ENCODE measurements at places on chromosomes 5 and 9. TPM values are rescaled to one million over a fixed set of nuclear protein-coding genes. Genes with fewer than 3 reads are reported as not detected.

DBH gene
- not detected for total RNA-seq

GRCh38 chr5:20611620-20612019, 623.6 kb upstream of the CDH18 start:
- DNase-seq: no peak

KLF4 gene
- total RNA-seq: 29.2 TPM

- DNase-seq: no peak
Observed at GRCh38 chr9:133353548-133353947, 2.7 kb downstream of the SURF1 start.

- DNase-seq: no peak
Observed at GRCh38 chr9:71758277-71758676, 10.0 kb downstream of the CEMIP2 start.

- DNase-seq: no peak
Observed at GRCh38 chr5:143319437-143320227, 83.9 kb downstream of the NR3C1 start.

DNA sequence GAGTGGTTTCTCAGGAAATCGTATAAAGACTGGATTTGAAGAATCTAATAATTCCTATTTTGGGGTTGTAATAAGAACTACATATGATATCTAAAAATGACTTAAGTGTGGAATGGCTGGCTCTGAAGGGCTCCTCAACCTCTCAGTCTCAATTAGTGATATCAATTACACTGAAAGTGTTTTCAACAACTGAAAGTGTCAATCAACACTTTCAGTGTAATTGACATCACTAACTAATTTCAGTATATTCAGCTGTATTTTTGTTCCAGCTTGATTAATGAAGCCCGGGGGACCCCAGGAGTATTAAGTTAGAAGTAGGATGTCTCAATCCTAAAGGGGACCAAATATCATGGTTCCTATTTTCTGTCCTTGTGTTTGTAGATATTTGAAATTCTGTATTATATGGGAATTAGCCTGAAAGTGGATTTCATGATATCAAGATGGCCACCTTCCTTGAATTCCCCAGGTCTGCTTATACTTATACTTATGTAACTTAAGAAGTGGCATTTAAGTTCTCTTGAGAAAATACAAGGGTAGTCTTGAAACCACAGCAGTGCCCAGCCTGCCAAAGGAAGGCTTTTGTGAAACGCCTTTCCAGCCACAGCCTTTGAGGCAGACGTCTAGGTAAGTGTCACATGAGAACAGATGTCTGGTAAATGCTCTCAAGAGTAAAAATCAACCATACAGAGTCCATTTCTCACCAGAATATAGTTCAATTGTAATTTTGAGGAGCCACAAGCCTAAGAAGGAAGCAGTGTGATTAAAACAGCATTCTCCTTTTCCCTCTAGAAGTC, 4.6 kb downstream of the BASP1 start:
- no peak for DNase-seq

- DNase-seq: no peak
Observed at GRCh38 chr9:74498621-74499095, 1.5 kb downstream of the RORB start.

DNA sequence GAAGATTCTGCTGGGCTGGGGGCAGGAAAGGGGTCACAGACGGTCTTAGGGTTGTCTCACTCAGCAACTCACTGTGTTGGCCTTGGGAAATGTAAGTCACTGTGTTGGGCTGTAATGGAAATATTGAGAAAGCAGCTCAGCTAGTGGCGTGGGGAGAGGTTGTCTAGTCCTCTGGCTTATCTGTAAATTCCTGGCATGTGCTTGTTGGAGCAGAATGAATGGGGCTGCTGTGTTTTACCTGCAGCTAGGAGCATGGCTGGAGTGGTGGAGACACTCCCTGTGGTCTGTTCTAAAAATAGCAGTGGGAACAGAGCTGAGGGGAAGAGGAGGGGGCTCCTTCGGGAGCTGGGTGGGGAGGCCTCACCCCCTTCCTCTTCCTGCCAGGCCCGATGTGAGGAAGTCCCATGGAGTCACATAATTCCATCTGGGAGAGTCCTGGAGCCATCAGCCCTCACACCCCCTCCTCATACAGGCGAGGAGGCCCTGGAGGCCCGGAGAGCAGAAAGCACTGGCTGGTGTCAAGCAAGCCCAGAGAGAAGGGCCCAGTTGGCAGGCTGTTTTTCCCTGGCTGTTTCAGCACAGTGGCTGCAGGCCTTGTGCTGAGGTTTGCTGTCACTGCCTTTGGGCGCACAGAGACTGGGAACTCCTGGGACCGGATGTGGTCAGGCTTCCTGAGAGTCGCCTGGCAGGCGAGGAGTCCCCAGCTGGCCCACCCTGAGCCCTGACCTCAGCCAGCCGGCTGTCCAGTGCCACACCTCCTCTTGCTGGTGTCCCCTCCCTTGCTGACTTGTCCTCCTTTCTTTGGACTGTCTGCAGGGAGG, 84.9 kb downstream of the RGS3 start:
- DNase-seq: peak; percentile 61

- no peak for DNase-seq
Observed at GRCh38 chr5:85132269-85132668, 747.6 kb upstream of the EDIL3 start.

RAB3C gene
- 3.1 TPM for total RNA-seq

GRCh38 chr5:54180630-54181031, 129.7 kb downstream of the ARL15 start:
- DNase-seq: no peak

GRCh38 chr9:131719262-131719908, 20.5 kb downstream of the RAPGEF1 start:
- no peak for DNase-seq

GRCh38 chr5:172443441-172444109, 10.8 kb downstream of the SH3PXD2B start:
- DNase-seq: peak; percentile 92

DNA sequence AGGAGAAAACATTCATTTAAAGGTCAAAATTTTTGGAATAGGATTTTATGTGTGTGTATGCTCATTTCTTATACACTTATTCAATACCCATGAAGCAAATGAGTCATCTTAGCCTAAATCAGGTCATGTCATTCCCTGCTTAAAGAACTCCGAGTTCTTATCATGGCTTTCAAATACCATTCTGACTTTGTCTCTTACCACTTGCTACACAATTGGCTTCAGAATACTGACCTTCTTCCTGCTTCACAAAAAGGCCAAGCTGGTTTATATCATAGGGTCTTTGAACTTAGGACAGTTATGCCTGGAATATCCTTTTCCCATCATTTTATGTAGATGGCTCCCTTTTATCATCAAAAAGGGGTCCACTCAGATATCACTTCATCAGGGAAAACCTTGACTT, 652.2 kb upstream of the WWC1 start:
- DNase-seq: no peak

FBP1 gene
- total RNA-seq: 3.1 TPM

- DNase-seq: no peak
Observed at GRCh38 chr9:78438211-78438610, 141.3 kb downstream of the PSAT1 start.

PHYHD1 gene
- 40.0 TPM for total RNA-seq

- DNase-seq: no peak
Observed at GRCh38 chr5:142360051-142360498, 35.3 kb upstream of the SPRY4 start.

GRCh38 chr9:133268335-133269056, 6.5 kb downstream of the ABO start:
- no peak for DNase-seq

- DNase-seq: no peak
Observed at GRCh38 chr9:10015755-10016154, 597.0 kb downstream of the PTPRD start.

- no peak for DNase-seq
Observed at GRCh38 chr5:38994324-38994927, 79.8 kb downstream of the RICTOR start.

GRCh38 chr9:122904466-122904822, 715 bp downstream of the RC3H2 start:
- peak; percentile 26 for DNase-seq

GRCh38 chr5:156640691-156641241, 209.3 kb upstream of the PPP1R2B start:
- no peak for DNase-seq

DNA sequence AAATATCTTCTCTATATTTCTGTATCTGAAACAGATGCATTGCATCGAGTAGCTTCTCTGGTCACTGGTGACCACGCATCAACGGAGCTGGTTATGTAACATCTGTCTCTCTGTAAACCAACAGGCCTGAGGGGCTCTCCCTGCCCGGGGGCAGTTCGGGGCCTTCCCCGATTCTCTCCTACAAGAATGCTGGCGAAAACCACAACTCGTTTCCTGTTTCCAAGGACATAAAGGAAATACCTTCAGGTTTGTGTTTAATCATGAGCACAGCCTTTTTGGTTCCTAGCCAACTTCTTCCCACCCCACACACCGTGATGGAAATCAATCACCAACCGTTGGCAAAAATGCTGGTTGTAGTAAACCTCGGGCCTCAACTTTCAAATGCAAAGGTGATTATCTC, 25.1 kb downstream of the GDNF start:
- no peak for DNase-seq

GRCh38 chr5:152884006-152884405, 478.9 kb upstream of the NMUR2 start:
- DNase-seq: no peak

PCA3 gene
- not detected for total RNA-seq

DNA sequence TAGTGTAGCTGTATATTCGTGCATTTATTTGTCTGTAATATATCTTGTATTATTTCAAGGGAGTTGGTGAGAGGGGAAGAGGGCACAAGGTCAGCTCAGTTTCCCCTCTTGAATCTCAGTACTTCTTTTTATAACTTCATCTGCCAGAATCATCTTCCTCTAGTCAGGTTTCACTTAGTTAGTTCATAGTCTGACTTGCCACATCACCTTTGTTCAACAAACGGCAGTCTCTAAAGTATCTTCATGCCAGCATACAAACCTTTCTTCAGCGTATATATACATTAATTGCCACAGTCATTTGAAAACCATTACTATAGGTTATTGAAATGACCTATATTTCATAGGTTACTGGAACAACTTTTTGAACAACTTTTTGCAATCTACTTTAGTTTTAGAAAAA, 1.6 kb downstream of the ECM2 start:
- no peak for DNase-seq

DNA sequence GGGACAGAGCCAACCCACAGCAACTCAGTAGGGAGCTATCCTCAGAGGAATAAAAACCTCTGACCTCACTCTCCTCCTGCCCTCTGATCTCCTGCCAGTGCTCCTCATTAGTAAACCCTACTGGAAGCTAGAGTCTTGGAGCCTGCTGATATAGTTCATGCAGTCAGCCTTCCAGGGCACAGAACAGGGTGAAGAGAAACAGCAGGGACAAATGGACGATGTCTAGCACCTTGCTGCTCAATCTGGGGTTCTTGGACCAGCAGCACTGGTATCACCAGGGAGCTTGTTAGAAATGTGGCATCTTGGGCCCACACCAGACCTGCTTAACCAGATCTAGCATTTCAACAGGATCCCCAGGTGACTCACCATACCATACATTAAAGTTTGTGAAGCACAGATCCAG, 5.5 kb upstream of the GALNT12 start:
- DNase-seq: no peak

IFNK gene
- not detected for total RNA-seq

- no peak for DNase-seq
Observed at GRCh38 chr9:135341612-135342169, 137.9 kb upstream of the PPP1R26 start.

- no peak for DNase-seq
Observed at GRCh38 chr9:96071815-96072124, 196.3 kb downstream of the ERCC6L2 start.

PCDHAC2 gene
- 0.82 TPM for total RNA-seq

- DNase-seq: no peak
Observed at GRCh38 chr5:36443941-36444340, 142.2 kb upstream of the RANBP3L start.

DNA sequence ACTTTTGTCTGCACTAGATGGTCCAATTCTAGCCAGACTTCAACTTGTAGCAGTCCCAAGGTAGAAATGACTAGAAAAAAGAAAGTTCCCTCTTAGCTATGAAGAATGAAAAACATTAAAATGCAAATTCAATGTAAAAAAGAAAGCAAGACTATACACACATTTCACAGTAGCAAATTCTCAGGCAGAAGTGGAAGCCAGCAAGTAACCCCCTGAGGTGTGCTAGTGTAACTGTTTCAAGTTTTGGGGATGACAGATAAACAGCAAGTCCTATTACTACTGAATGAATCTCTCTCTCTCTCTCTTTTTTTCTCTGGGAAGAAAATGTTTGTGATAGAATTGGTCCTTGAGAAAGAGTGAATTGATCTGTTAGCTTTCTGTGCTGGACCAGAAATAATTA, 185.6 kb downstream of the EFNA5 start:
- no peak for DNase-seq

GRCh38 chr9:20507431-20507830, 114.9 kb downstream of the MLLT3 start:
- no peak for DNase-seq

GRCh38 chr9:75438716-75439115, 350.4 kb downstream of the OSTF1 start:
- DNase-seq: no peak

COMMD10 gene
- 28.8 TPM for total RNA-seq
